ENCODE measurements at places on chromosomes 7 and 10.

- no peak for DNase-seq
Observed at GRCh38 chr10:77539147-77539935, 98.3 kb downstream of the KCNMA1 start.

- DNase-seq, result no peak
Observed at GRCh38 chr7:16007911-16008310, 321.4 kb upstream of the MEOX2 start.

DNA sequence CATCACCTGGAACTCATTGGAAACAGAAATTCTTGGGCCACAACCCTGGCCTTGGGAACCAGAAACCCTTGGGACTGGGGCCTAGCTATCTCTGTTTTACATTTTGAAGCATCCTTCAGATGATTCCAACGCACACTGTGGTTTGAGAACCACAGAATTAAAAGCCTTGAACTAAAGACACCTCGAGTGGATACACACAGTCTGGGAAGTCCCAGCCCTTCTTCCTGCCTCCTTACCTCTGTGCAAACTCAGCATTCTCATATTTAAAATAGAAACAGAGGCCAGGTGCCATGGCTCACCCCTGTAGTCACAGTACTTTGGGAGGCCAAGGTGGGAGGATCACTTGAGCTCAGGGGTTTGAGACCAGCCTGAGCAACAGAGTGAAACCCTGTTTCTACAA lies 12.9 kb downstream of the NPFFR1 start:
- no peak for DNase-seq

DNA sequence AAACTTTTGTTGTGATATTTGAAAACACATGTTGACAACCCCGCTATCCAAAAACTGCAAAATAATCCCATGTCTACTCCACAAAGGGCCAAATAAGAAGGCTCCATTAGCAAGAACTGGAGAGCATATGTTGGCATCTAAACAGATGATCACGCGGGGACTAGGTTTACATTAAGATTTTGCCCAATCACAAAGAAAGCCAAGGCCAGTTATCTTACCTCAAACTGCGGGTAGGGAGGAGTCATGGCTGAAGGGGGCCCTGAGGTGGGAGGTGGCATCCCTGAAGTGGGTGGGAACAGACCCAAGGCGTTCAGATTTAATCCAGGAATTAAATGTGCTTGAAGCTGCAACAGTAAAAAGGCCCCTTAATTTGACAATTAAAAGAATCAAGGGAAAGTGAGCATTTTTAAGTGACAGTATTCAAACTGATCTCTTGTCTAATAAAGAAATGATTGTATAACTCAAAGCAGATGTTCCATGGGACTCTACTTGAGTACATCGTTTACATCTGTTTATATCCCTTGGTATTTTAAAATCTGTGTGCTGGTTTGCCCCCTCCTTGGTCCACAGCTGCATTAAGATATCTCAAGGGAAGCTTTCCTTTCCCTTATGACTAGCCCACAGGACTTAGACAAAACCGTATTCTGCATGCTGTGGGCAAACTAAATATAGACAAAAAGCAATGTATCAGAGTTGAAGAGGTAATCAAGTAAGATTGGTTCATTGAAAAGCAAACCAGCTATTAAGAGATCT lies 42.9 kb downstream of the MALSU1 start:
- no peak for DNase-seq

DNA sequence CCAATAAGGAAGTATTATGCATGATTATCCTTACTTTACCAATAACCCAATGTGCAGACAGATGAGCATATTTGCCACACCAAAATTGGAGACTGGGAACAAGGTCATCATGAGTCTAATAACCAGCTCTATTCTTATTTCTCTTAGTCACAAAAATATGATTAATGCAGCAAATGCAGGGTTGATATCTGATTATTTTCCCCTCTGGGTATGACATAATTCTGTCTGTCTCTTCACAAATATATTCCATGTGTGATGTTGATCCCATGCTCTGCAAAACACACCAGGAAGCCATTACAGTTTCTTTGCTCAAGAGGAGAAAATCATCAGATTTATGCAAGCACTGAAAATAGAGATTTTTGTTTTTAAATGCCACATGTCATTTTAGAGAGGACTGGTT lies 196.5 kb upstream of the DGKB start:
- DNase-seq, result no peak

GRCh38 chr10:10798864-10799192 lies 218.8 kb upstream of the CELF2 start:
- no peak for DNase-seq

DNA sequence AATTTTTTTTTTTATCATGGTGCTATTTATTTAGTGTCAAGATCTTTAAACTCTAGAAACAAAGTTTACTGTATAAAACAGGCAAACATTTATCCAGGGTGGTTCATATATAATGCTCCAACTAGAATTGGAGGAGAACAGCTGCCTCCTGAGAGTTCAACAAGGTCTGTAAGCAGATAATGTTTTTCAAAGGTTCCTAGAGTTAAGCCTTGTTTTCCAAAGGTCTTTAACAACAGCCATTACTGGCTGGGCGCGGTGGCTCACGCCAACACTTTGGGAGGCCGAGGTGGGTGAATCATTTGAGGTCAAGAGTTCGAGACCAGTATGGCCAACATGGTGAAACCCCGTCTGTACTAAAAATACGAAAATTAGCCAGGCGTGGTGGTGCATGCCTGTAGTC lies 316.7 kb downstream of the CCDC3 start:
- DNase-seq, result no peak

Measured in OCI-M1 (cell line).